ENCODE measurements at places on chromosomes 5 and 9.

DNA sequence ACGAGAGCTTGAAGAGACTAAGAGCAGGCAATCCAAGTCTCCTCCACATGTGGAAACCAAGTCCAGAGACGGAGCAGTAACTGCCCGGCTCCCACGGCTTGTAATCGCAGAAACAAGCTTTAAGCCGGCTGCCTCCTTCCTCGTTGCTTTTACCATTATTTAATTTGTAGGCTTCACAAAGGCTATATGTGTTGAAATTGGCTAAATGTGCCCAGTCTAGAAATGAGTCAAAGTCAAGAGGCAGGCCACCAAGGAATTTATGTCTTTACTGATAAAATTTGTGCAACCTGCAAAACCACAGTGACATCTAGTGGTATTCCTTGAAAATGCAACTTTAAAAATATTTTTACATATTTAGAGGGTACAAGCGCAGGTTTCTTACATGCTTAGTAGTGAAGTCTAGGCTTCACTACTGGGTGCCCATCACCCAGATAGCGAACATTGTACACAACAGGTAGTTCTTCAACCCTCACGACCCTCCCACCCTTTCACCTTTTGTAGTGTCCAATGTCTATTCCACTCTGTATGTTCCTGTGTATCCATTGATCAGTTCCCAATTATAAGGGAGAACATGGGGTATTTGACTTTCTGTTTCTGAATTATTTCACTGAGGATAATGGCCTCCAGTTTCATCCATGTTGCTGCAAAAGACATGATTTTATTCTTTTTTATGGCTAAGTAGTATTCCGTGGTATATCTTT, 33.5 kb upstream of the EBF1 start:
- no peak for DNase-seq
- H3K36me3 ChIP-seq: no peaks in the 10 kb centered on the region
- peaks cover 24% of the 10 kb centered on the region for H3K27me3 ChIP-seq
- peaks cover 4% of the 10 kb centered on the region for H3K4me1 ChIP-seq
- no peak overlapping the region for H3K27ac ChIP-seq
- no peak overlapping the region for H3K4me3 ChIP-seq

DNA sequence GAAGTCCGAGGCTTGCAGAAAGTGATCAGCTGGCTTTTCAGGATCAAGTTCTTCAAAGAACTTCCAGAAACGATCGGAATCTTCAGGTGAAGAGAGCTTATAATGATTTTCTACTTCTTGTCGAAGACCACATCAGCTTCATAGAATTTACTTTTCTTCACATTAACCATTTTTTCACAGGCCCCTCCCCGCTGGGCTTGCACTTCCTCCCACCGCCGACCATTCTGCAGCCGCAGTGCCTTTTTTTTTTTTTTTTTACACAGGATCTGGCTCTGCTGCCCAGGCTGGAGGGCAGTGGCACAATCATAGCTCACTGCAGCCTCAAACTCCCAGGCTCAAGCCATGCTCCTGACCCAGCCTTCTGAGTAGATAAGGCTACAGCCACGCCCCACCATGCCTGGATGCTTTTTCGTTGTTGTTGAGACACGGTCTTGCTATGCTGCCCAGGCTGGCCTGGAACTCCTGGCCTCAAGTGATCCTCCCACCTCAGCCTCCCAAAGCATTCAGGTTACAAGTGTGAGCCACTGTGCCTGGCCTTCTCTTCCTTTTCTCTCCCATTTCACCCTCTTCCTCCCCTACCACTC, 15.3 kb upstream of the RNF130 start:
- DNase-seq: no peak
- H3K36me3 ChIP-seq: no peaks in the 10 kb centered on the region
- no peak overlapping the region for H3K27ac ChIP-seq
- H3K27me3 ChIP-seq: no peaks in the 10 kb centered on the region

GRCh38 chr5:108639366-108639765, 108.3 kb upstream of the FER start:
- no peak overlapping the region for H3K4me3 ChIP-seq
- H3K27me3 ChIP-seq: peaks cover 6% of the 10 kb centered on the region
- no peak overlapping the region for H3K27ac ChIP-seq

GRCh38 chr9:96725576-96725975, 52.3 kb downstream of the ZNF510 start:
- no peak overlapping the region for H3K27ac ChIP-seq
- no peaks in the 10 kb centered on the region for H3K4me1 ChIP-seq
- no peaks in the 10 kb centered on the region for H3K36me3 ChIP-seq

GRCh38 chr5:137847687-137848086, 20.0 kb upstream of the MYOT start:
- no peak overlapping the region for H3K27ac ChIP-seq
- H3K4me3 ChIP-seq: no peak overlapping the region
- H3K4me1 ChIP-seq: no peaks in the 10 kb centered on the region
- no peak for DNase-seq

- H3K27me3 ChIP-seq: no peaks in the 10 kb centered on the region
- peaks cover 28% of the 10 kb centered on the region for H3K4me1 ChIP-seq
- H3K36me3 ChIP-seq: no peaks in the 10 kb centered on the region
- H3K4me3 ChIP-seq: no peak overlapping the region
These were observed 70.4 kb downstream of the ARHGAP26 start for GRCh38 chr5:142840575-142840974.

DNA sequence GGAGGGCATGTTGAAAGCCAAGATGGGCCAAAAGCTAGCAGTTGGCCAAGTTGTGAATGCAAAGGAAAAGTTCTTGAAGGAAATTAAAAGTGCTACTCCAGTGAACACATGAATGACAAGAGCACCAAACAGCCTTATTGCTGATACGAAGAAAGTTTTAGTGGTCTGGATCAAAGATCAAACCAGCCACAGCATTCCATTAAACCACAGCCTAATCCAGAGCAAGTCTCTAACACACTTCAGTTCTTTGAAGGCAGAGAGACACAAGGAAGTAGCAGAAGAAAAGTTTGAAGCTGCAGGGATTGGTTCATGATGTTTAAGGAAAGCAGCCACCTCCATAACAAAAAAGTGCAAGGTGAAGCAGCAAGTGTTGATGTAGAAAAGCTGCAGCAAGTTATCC, 71.6 kb downstream of the ERCC6L2 start:
- no peaks in the 10 kb centered on the region for H3K27me3 ChIP-seq
- DNase-seq: no peak

GRCh38 chr5:57194653-57195052, 20.8 kb downstream of the GPBP1 start:
- peaks cover 57% of the 10 kb centered on the region for H3K4me1 ChIP-seq
- DNase-seq: no peak
- peaks cover 52% of the 10 kb centered on the region for H3K36me3 ChIP-seq
- H3K27me3 ChIP-seq: no peaks in the 10 kb centered on the region
- no peak overlapping the region for H3K4me3 ChIP-seq

DNA sequence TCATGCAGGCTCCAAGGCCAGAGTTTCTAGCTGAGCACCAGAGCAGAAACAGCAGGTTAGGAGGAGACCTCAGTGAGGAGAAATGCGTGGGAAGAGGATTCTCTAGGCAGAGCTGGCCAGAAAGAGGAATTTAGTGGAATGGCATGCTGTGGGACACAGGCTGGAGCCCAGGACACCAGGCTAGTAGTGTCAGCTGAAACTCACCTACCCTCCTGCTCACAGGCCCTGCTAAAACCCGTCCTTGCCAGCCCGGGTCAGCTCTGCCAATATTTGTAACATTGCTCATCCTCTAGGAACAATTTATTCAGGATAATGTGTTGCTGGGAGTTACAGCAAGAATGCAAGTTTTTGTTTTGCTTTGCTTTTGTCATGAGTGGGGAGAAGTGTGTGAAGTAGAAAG, 40.2 kb upstream of the AGXT2 start:
- H3K4me3 ChIP-seq: no peak overlapping the region
- H3K27ac ChIP-seq: no peak overlapping the region
- no peak for DNase-seq
- peaks cover 4% of the 10 kb centered on the region for H3K27me3 ChIP-seq
- H3K36me3 ChIP-seq: no peaks in the 10 kb centered on the region

- no peaks in the 10 kb centered on the region for H3K4me1 ChIP-seq
- no peaks in the 10 kb centered on the region for H3K27me3 ChIP-seq
- H3K36me3 ChIP-seq: no peaks in the 10 kb centered on the region
- H3K4me3 ChIP-seq: no peak overlapping the region
- DNase-seq: no peak
- no peak overlapping the region for H3K27ac ChIP-seq
These were observed 149.5 kb downstream of the BAAT start for GRCh38 chr9:101235105-101235866.

- H3K36me3 ChIP-seq: no peaks in the 10 kb centered on the region
- no peak overlapping the region for H3K4me3 ChIP-seq
- H3K4me1 ChIP-seq: no peaks in the 10 kb centered on the region
- H3K27ac ChIP-seq: no peak overlapping the region
These were observed 116.9 kb downstream of the CDH9 start for GRCh38 chr5:26921439-26921838.

DNA sequence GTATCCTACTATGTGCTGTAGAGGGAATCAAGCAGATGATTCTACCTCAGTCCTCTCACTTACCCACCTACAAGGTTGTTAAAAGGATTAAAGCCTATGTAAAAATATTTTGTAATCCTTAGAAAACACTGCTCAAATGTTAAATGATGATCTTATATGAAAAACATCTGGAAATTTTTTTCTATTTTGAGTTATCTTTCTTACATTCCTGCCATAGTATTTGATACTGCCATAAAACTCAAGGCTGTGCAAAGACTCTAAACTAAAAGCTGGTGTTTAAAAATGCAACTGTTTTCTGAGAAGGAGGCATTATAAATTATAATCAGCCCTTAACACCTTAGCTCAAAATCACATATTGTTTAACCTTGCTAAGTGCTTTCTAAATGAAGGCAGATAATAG, 474.2 kb downstream of the PRELID2 start:
- no peaks in the 10 kb centered on the region for H3K27me3 ChIP-seq
- H3K36me3 ChIP-seq: no peaks in the 10 kb centered on the region
- DNase-seq: no peak
- no peak overlapping the region for H3K4me3 ChIP-seq
- no peaks in the 10 kb centered on the region for H3K4me1 ChIP-seq

DNA sequence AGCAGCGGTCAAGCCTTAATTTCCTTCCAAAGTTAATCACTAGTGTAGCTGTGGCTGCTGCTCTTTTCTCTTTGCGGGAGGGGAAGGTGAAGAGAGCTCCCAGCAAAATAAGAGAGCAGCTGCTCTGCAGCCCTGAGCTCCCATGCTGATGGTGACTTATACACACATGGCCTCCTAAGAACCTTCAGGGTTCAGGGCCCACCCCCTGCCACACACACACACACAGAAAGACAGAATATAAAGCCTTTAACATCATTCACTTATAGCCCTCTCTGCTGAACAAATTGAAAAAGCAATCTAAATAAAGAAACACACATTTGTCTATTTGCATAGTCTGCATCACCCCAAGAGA, 43.6 kb downstream of the GAS1 start:
- no peak overlapping the region for H3K27ac ChIP-seq
- no peak for DNase-seq
- H3K4me1 ChIP-seq: no peaks in the 10 kb centered on the region
- H3K27me3 ChIP-seq: peaks cover 35% of the 10 kb centered on the region
- H3K36me3 ChIP-seq: no peaks in the 10 kb centered on the region
- H3K4me3 ChIP-seq: no peak overlapping the region

DNA sequence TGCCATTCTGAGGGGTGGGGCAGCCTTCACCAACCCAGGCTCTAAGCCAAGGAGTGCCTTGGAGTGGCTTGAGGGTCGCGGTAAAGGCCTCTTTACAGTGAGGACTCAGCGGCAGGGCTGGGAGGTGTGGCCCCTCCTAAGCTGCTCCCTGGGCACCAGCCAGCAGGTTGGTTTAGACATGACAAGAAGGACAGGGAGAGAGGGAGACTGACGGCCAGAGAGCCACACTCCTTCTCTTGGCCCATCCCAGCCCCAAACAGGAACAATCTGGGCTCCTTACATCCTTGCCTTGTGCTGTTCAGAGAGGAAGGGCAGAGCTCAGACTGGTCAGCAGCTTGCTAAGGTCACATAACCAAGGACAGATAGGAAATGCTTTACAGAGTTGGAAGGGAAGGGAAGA, 94.5 kb downstream of the LMX1B start:
- H3K4me1 ChIP-seq: peaks cover 14% of the 10 kb centered on the region
- peaks cover 28% of the 10 kb centered on the region for H3K27me3 ChIP-seq
- peak; percentile 7 for DNase-seq
- no peak overlapping the region for H3K27ac ChIP-seq
- no peaks in the 10 kb centered on the region for H3K36me3 ChIP-seq

DNA sequence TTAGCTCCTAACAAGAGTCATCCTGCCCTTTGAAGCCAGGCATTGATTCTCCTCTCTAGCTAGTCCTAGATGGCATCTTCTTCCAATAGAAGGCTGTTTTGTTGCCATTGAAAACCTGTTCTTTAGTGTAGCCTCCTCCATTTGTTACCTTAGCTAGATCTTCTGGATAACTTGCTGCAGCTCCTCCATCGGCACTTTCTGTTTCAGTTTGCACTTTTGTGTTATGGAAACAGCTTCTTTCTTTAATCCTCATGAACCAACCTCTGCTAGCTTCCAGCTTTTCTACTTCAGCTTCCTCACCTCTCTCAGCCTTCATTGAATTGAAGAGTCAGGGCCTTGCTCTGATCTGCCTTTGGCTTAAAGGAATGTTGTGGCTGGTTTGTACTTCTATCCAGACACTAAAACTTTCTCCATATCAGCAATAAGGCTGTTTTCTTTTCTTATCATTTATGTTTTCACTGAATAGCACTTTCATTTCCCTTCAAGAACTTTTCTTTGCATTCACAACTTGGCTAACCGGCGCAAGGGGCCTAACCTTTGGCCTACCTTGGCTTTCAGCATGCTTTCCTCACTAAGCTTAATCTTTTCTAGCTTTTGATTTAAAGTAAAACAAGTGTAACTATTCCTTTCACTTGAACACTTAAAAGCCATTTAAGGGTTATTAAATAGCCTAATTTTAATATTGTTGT, 166.5 kb upstream of the SLC12A2 start:
- no peak for DNase-seq
- H3K36me3 ChIP-seq: no peaks in the 10 kb centered on the region
- H3K4me1 ChIP-seq: peaks cover 8% of the 10 kb centered on the region
- H3K27me3 ChIP-seq: no peaks in the 10 kb centered on the region

GRCh38 chr9:16712787-16713186, 157.7 kb downstream of the BNC2 start:
- H3K27me3 ChIP-seq: no peaks in the 10 kb centered on the region
- H3K4me1 ChIP-seq: no peaks in the 10 kb centered on the region
- H3K4me3 ChIP-seq: no peak overlapping the region
- no peaks in the 10 kb centered on the region for H3K36me3 ChIP-seq
- no peak for DNase-seq
- no peak overlapping the region for H3K27ac ChIP-seq

DNA sequence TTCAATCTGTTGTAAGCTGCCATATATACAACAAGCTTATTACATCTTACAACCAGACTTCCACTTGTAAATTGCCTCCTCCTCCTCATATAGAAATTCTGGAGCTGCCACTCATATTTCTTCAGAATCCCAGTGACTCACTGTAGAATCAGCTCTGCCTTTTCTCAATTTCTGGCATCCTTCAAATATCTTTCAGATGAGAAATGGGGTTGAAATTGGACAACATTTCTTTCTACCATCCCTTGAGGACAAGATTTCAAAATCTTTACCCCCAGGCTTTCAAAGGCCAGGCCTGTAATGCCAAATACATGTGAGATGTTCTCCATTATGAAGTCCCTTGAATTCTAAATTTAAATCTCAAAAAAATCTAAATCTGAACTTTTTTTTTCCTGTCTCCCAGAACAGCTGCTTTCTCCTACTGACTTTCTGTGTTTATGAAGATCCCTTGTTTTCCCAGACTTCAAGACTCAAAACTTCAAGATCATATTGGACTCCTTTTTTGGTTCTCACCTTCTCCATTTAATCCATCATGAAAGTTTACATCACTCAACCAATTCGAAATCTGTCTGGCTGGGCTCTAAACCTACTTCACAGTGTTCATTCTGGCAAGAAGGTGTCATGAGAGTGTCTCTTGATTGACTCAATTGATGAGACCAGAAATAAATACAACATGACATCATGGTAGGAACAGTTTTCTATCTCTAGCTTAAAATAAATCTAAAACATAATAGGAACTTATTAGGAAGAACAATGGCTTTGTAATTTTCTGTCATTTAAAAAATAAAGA, 109.8 kb downstream of the HMHB1 start:
- no peaks in the 10 kb centered on the region for H3K27me3 ChIP-seq
- peaks cover 10% of the 10 kb centered on the region for H3K4me1 ChIP-seq

All from activated T-helper 2 cell treated with anti-CD3 and anti-CD28 coated beads, Interferon-gamma antibody, Interleukin-2, Interleukin-4, amounts not matched to agents 10 μg/mL and 5 μg/mL and 100 μg/mL, durations not matched to agents 14 hours and 24 hours and 36 hours (primary cell).